ENCODE measurements at places on chromosomes 4 and X.

GRCh38 chr4:52956691-52957090 lies 94.6 kb downstream of the RASL11B start:
- DNase-seq, result no peak

- DNase-seq, result no peak
These were observed 1293.6 kb upstream of the TENM3 start for GRCh38 chr4:180949424-180950213.

DNA sequence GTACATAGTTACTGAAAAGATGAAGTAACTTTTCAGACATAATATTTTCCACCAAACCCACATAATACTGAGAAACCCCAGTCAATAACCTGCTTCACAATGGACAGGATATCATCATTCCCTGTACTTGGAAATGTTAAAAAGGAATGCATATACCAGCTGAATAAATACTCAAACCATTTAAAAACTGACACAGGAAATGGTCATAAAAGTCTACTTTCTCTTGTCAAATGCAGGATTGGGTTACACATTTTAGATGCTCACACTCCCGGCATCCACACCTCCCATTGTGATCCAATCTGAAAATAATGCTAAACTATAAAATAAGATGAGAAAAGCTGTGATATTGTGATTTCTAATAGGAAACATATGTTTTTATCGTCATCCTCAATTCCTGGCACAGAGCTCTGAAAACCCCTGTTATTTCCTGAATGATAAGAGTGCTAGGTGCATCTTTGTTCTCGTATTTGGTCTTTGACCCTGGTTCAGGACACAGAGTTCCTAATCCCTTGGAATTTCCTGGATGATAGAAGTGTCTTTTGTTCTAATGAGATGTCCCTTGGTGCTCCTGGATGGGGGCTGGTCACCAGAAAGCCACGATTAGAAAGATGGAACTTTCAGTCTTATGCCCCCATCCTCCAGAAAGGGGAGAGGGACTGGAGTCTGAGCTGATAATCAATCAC lies 821.3 kb downstream of the TRIML1 start:
- DNase-seq, result no peak

GRCh38 chrX:1102786-1103185 lies 109.7 kb downstream of the CRLF2 start:
- no peak for DNase-seq
